Diencephalon (tissue), 1 donor: ENCODE measurements at places on chromosomes 2 and 18. TPM values are rescaled to one million over a fixed set of nuclear protein-coding genes. Genes with fewer than 3 reads are reported as not detected.

Gene HOXD3
- total RNA-seq, result not detected

Gene SLC11A1
- 3.5 TPM for total RNA-seq

Gene SOWAHC
- total RNA-seq, result 27.7 TPM

Gene CCDC85A
- total RNA-seq, result 38.1 TPM

Gene ST6GAL2
- 170 TPM for total RNA-seq

Gene MEP1B
- 0.23 TPM for total RNA-seq

Gene SIX3
- 7.4 TPM for total RNA-seq

Gene RGPD3
- 1.2 TPM for total RNA-seq

Gene GEN1
- 9.0 TPM for total RNA-seq

Gene RAB12
- 110 TPM for total RNA-seq

Gene PAPOLG
- total RNA-seq, result 50.3 TPM

Gene MROH2A
- total RNA-seq, result under 0.01 TPM

Gene EHBP1
- total RNA-seq, result 124 TPM

Gene RSAD2
- total RNA-seq, result 3.2 TPM

Gene BIN1
- total RNA-seq, result 69.2 TPM

Gene MTA3
- total RNA-seq, result 46.4 TPM

Gene DCDC2C
- 0.69 TPM for total RNA-seq

Gene CNGA3
- total RNA-seq, result 6.0 TPM

Gene INSIG2
- total RNA-seq, result 30.2 TPM

Gene RBM45
- total RNA-seq, result 20.5 TPM

Gene PRKAG3
- total RNA-seq, result not detected

Gene CRYBA2
- not detected for total RNA-seq
